ENCODE measurements at places on chromosomes 3 and 15. TPM values are rescaled to one million over a fixed set of nuclear protein-coding genes. Genes with fewer than 3 reads are reported as not detected.

Gene GRK7
- total RNA-seq, result not detected

Gene CLDN18
- not detected for total RNA-seq

Gene KLHL40
- not detected for total RNA-seq

Gene GOLGA6L22
- total RNA-seq, result not detected

Gene CX3CR1
- under 0.01 TPM for total RNA-seq

Gene PLSCR2
- total RNA-seq, result not detected

Gene TEX9
- total RNA-seq, result 5.4 TPM

Gene ARL14
- not detected for total RNA-seq

Gene FBXL2
- 9.5 TPM for total RNA-seq

Gene SLC27A2
- 0.39 TPM for total RNA-seq

Gene CCR8
- total RNA-seq, result not detected

Gene KCNAB1
- total RNA-seq, result 0.96 TPM

Gene ARGFX
- total RNA-seq, result not detected

- no peak for DNase-seq
Observed at GRCh38 chr3:155362808-155363689, 69.6 kb upstream of the STRIT1 start.

DNA sequence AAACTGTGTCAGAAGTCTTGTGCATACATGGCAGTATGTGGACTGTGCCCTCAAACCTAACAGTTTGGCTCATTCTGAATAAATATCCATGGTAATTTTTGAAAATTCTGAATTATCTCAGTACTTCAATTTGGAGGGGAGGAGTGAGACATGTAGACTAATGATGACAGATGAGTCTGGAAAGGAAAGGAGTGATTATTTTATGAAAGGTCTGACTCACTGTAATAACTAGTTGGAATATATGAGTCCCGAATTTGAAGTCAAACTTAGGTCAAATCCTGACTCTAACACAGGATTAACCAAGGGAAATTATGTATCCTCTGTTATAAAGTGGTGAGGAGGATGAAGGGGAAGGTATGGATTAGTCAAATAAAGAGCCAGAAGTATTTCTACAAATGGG lies 38.6 kb downstream of the SUCNR1 start:
- peak; percentile 42 for DNase-seq

DNA sequence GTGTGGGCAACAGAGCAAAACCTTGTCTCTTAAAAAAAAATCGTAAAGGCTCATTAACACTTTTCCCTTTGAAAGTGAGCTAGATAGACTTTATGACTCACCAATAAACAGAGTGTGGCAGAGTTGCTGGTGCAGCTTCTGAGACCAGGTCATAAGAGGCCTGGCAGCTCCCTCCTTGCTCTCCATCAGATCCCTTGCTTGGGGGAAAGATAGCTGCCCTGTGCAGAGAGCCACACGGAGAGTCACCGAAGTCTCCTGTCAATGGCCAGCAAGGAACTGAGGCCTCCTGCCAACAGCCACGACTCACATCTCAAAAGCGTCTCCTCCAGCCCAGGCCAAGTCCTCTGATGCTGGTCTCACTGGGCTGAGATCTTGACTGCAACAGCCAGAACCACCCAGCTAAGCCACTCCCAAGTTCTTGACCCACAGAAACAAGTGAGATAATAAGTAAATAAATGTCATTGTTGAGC lies 8.7 kb upstream of the GP9 start:
- no peak for DNase-seq

GRCh38 chr15:49900903-49901235 lies 218.2 kb downstream of the ATP8B4 start:
- DNase-seq, result no peak

- DNase-seq, result no peak
Observed at GRCh38 chr15:56146756-56147155, 96.9 kb downstream of the RFX7 start.

- DNase-seq, result peak; percentile 53
Observed at GRCh38 chr3:55059027-55059629, 131.3 kb upstream of the LRTM1 start.

DNA sequence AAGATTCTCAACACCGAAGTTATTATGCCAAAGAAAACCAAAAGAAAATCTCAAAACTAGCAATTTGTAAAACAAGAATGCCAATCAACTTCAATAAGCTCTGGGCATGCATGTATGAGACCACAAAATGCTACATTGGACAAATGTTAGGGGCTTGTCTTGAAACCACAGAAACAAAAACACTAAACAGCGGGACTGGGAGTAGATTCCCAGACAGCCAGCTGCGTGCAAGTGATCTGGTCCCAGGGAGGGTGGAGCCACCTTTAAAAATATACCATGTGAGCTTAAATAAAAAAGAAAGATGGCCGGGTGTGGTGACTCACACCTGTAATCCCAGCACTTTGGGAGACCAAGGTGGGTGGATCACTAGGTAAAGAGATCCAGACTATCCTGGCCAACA lies 163.6 kb upstream of the PRICKLE2 start:
- peak; percentile 40 for DNase-seq

DNA sequence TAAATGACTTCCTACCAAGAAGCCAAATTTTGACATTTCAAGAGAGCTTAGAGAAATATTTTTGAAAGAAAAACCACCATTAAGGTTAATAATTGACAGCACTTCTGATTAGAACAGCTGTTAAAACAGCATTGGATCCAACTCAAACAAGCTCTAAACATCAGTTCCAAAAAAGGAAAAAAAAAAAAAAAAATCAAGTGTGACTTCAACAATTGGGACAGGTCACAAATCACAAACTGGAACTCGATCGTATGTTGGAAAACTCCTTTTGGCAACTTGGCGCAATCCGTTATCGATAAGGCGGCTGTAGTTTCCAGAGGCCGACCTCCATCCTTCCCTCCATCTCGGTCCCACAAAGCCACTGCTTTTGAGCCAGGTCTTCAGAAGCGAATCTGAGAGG lies 17.8 kb downstream of the TLE3 start:
- DNase-seq, result no peak

- no peak for DNase-seq
Observed at GRCh38 chr3:187063286-187064121, 75.8 kb downstream of the RPL39L start.

- DNase-seq, result no peak
Observed at GRCh38 chr3:117651246-117651645, 941.7 kb downstream of the TUSC7 start.

GRCh38 chr3:98735761-98736269 lies 27.3 kb upstream of the ST3GAL6 start:
- peak; percentile 31 for DNase-seq

- no peak for DNase-seq
Observed at GRCh38 chr15:34818526-34818925, 23.2 kb upstream of the ACTC1 start.

- DNase-seq, result no peak
Observed at GRCh38 chr3:153970047-153970446, 151.1 kb upstream of the ARHGEF26 start.

DNA sequence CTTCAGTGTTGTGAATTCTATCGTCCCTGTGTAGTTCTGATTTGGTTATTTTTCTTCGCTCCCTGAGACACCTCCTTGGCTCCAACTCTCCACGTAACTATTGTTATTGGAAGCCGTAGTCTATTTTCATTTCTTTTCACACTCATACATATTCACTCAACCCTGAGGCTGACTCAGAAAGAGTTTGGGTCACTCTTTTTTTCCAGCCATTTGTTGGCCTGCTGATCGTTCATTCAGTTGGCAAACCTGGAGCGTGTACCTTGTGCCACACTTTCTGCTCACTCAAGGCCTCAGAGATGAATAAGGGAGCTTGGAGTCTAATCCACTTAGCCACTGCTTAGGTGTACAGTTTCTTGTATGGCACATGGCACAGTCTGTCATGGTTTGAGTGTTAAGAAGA lies 22.4 kb downstream of the GYG1 start:
- DNase-seq, result no peak

- DNase-seq, result peak; percentile 42
Observed at GRCh38 chr15:74340150-74340549, 27.3 kb downstream of the CYP11A1 start.

DNA sequence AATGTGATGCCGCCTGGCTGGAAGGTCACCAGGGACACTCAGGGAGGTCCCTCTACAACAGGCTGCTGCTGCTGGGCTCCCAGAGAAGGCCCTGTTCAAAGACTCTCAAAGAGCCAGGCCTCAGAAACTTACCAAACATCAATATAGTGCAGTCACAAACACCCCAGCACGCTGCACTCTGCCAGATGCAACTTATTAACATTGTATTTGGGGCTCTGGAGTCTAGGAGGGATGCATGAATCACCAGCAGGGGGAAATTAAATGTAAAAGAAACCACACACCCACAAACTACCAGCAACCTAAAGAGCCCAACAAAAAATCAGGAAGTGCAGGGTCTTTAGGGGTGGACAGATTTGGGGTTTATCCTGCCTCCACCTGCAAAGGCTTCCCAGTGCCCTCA lies 74.6 kb upstream of the SPATA12 start:
- peak; percentile 58 for DNase-seq

DNA sequence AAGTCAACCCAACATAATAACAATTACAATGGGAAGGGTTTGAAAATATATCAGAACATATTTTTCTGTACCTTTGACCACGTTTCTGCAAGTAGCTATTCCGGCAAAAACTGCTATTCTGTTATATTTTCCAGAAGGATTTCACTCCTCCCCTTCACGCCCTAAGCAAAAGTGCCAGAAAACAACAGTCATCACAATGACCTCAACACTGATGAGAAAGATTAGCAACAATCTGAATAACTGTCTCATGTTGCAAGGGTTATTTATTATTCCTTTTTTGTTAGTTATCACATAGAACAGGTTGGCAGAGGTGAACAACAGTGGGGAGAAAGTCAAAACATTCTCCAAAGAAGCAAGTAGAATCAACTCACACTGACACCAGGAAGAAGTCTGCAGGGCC lies 269.4 kb upstream of the ARRDC4 start:
- no peak for DNase-seq

GRCh38 chr15:100073982-100074381 lies 267.8 kb downstream of the ADAMTS17 start:
- DNase-seq, result no peak

- DNase-seq, result no peak
Observed at GRCh38 chr3:45032113-45032512, 6.0 kb downstream of the CLEC3B start.

GRCh38 chr3:38116471-38117162 lies 20.3 kb downstream of the ACAA1 start:
- peak; percentile 23 for DNase-seq

GRCh38 chr15:73904026-73904815 lies 22.0 kb upstream of the LOXL1 start:
- DNase-seq, result no peak

- peak; percentile 78 for DNase-seq
Observed at GRCh38 chr3:121431726-121432517, 113.9 kb downstream of the POLQ start.

DNA sequence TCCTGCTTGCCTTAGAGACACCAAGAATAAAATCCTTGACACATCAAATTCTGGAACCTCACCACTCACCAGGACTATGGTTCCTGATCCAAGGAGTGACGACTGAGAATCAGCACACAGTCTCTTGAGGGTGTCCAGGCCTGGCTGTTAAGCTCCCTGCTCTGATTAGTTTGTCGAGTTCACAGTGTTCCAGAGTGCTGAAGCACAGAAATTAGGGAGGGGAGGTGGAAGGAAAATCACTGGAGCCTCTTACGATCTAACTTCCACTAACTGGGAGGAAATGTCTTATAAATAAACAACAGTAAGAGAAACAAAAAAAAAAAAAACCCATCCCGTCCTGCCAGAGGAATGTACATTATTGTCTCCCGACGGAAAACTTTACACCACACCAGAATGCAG lies 330.2 kb downstream of the TIGIT start:
- peak; percentile 57 for DNase-seq

- DNase-seq, result peak; percentile 51
Observed at GRCh38 chr15:68298882-68299381, 21.4 kb downstream of the FEM1B start.

DNA sequence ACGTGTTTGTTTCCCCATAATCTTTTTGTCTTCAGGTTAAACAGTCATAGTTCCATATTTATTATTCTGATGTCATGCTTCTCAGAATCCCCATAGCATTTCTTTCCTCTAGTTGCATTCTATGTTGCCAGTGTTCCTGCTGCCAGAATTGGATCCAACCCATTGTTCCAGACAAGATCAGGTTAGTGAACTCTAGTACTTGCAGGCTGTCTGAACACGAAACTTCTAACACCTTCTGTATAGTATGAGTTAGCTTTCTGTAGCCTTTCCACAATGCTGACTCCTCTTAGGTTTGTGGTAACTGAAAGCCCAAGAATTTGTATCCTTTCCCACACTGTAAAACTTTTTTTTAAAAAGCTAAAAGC lies 88.0 kb upstream of the ROPN1 start:
- no peak for DNase-seq

DNA sequence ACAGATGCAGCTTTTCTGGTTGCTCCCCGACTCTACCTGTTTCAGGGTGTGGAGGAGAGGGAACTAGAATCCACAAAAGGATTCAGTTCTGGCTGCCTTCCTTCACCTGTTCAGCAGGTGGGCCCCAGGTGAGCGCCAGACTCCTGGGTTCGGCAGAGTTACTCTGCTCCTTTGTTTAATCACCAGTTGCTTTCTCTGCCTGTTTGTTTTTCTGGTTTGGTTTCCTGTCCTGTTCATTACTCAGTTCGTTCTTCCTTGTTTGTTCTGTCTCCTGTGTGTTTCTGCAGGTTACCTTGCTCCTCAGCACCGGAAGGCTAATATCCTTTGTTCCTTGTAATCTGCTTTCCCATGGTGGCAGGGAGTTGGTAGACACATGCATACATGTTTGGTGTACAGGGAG lies 508.5 kb upstream of the ATP11B start:
- DNase-seq, result no peak

Data from RPMI7951 (cell line).